Stimulated activated CD4-positive, alpha-beta T cell treated with anti-CD3 and anti-CD28 coated beads, Interleukin-2, amount 100 ng/mL, for 24 hours (primary cell): ENCODE measurements at places on chromosomes 12 and 14.

- no peak for DNase-seq
These were observed 230.1 kb downstream of the FOXN3 start for GRCh38 chr14:89186856-89187376.

- DNase-seq: no peak
These were observed 466.3 kb downstream of the DIO2 start for GRCh38 chr14:79745046-79745445.

DNA sequence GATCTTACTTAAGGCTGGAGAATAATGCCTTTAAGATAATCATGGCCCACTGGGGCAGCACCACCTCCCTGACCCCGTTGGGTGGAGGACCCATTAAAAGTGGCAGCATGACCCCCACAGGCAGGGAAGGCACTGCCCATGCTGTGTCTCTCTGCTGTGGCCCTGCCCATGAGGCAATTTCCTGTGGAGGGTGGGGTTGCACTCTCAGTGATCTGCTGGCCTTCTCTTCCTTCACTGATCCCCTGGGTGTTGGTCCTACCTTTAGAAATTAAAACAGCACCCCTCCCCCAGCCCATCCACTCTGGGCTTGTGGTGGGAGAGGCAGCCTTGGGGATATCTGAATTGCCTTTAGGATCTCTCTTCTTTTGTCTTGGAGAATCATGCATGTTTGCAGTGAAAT is 17.3 kb downstream of the KLRK1 start:
- DNase-seq: no peak

DNA sequence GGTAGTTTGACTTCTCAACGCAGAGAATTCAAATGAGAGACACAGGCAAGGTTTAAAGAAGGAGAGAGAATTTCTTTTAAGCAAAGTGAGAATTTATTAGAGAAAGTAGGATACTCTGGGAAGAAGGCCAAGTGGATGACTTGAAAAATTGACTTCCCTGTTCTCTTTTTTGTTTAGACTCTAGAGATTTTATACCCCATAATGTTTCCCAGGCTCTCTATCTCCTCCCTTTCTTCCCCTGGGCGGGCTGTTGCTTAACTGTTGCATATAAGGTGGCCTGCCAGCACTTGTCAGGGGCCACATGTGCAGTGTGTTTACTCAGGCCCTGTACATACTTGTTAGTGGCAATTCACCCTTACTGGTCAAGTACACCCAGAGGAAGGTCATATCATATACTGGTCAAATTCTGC is 403.7 kb downstream of the SLC6A15 start:
- DNase-seq: no peak

- DNase-seq: no peak
These were observed 55.9 kb downstream of the MOK start for GRCh38 chr14:102249041-102249440.

DNA sequence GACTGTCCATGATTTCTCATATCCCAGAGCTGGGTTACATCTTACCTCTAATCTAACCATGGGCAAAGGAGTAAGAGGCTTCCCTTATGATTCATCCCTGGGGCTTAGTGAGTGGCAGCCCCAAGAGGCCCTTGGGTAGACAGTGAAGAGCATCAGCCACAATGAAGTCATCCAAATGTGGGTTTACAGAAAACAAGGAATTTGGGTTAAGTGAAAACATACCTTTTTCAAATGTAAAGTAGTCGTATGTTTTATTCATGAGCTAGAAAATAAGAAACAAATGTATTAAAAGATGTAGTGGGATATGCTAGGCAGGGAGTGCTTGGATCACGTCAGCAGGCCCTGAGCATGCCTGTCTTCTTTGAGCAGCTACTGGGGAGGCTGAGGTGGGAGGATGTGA is 54.0 kb upstream of the ELK3 start:
- DNase-seq: no peak

- no peak for DNase-seq
These were observed 12.1 kb upstream of the IFI27 start for GRCh38 chr14:94098326-94098992.

DNA sequence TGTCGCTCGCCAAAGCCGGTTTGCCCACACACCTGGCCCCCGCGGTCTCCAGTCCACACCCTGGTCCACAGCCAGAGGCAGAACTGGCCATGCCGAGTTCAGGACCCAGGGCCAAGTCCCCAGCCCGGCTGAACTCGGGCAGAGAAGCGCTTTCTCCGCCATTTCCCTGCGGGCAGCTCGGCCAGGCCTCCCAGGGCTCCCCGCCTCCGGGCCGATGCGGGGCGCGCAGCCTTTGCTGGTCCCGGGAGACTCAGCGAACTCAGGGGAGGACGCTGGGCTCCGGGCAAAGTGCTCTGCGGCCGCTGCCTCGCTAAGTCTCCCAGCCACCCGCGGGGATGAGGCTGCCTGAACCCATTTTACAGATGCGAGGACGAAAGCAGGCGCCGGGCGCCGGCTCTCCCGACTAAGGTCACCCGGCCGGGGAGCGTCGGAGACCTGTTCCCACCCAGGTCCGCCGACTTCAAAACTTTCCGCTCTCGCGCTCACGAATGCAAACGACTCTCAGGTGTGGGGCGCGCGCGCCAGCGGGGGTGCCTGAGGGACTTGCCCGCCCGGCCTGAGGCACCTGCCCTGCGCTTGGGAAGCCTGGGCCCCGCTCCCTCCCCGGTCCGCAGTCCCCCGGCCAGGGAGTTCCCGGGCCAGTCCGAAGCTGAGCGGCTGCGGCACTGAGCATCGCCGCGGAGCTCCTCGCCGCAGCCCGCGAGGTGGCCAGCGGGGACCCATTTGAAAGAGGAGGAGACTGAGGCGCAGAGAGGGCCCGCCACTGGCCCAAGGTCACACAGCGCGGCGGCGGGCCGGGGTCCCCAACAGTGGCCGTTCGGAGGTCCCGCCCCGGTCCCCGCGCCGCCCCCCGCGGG is 627 bp downstream of the TESC start:
- DNase-seq: peak; percentile 54

DNA sequence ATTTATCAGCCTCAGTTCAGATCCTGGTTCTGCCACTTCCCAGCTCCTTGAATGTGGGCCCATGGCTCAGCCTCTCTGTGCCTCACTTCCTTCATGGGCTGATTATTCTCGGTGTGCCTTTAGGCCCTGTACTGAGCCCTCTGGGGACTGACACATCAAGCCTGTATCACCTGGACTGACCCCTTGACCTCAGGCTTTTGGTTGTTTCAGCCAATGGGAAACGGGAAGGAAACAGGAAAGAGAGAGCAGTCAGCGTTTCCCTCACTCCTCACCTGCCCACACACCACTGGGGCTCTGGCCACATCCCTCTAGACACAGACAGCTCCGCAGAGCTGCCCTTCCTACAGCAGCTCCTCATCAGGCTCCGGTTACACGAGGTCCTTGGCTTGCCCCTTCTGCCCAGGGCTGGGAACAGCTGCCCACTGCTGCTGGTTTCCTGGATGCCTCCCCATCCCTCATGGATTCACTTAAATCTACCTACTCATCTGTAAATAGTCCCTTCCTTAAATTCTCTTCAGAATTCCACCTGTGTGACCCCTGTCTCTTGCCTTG is 37.0 kb upstream of the ITPR2 start:
- no peak for DNase-seq
